ENCODE measurements at places on chromosomes 6 and 20. TPM values are rescaled to one million over a fixed set of nuclear protein-coding genes. Genes with fewer than 3 reads are reported as not detected.

- H3K4me3 ChIP-seq = no peak overlapping the region
- no peak overlapping the region for H3K27ac ChIP-seq
- H3K36me3 ChIP-seq = no peaks in the 10 kb centered on the region
- no peaks in the 10 kb centered on the region for H3K27me3 ChIP-seq
- DNase-seq = no peak
- H3K4me1 ChIP-seq = no peaks in the 10 kb centered on the region
Measured at GRCh38 chr6:16038938-16039337, 89.9 kb upstream of the MYLIP start.

DNA sequence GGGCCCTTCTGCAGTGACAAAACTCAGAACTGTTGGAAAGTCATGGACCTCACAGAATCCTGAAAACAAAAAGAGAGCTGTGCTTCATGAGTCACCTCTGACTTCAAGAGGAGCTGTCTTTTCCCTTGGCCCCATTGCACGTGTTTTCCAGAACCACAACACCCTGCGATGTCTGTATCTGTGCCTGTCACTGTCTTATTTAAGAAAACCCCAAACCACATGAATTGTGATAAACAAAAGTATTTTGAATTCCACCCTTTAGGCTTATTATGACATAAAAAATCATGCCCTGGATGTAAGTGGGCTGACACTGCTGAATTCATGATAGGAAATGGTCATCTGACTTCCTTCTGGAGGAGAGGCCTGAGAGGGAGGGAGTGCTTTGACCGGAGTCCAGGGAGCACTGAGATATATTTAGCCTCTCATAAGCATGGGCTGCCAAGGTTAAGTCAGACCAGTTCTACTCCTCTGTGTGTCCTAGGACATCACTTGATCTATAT, 96.4 kb upstream of the DUSP22 start:
- no peaks in the 10 kb centered on the region for H3K36me3 ChIP-seq
- H3K4me1 ChIP-seq = no peaks in the 10 kb centered on the region
- no peak overlapping the region for H3K27ac ChIP-seq
- H3K4me3 ChIP-seq = no peak overlapping the region

DNA sequence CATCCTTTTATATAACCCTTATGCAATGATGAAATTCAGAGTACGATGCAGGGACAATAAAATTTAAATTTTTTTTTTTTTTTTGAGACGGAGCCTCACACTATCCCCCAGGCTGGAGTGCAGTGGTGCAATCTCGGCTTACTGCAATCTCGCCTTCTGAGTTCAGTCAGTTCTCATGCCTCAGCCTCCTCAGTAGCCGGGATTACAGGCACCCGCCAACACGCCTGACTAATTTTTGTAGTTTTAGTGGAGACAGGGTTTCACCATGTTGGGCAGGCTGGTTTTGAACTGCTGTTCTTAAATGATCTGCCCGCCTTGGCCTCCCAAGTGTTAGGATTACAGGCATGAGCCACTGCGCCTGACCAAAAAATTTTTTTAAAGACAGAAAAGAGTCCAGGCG, 15.2 kb downstream of the MTO1 start:
- no peaks in the 10 kb centered on the region for H3K27me3 ChIP-seq
- peaks cover 13% of the 10 kb centered on the region for H3K36me3 ChIP-seq
- no peaks in the 10 kb centered on the region for H3K4me1 ChIP-seq
- no peak overlapping the region for H3K27ac ChIP-seq

DNA sequence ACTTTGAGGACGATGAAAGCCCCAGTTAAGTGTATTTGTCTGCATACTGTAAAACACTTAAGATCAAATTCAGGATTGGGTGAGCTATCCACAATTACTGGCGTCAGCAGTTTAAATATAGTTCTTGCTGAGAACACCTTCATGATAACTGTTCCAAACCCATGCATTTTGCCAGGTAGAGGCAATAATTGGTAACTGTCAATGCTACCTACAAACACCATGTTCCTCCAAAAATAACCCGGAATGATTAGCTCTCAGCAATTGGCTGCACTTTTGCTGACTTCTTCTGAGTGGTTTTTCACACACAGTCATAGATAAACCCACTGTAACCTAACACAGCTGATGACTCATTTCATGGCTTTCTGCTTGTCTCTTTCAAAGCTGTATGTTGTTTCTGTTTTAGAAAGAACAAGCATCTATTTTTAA, 1358.6 kb upstream of the GJE1 start:
- H3K27me3 ChIP-seq = no peaks in the 10 kb centered on the region
- H3K36me3 ChIP-seq = no peaks in the 10 kb centered on the region
- H3K27ac ChIP-seq = peak overlapping the region; percentile 20
- peaks cover 18% of the 10 kb centered on the region for H3K4me1 ChIP-seq
- peak; percentile 82 for DNase-seq

DNA sequence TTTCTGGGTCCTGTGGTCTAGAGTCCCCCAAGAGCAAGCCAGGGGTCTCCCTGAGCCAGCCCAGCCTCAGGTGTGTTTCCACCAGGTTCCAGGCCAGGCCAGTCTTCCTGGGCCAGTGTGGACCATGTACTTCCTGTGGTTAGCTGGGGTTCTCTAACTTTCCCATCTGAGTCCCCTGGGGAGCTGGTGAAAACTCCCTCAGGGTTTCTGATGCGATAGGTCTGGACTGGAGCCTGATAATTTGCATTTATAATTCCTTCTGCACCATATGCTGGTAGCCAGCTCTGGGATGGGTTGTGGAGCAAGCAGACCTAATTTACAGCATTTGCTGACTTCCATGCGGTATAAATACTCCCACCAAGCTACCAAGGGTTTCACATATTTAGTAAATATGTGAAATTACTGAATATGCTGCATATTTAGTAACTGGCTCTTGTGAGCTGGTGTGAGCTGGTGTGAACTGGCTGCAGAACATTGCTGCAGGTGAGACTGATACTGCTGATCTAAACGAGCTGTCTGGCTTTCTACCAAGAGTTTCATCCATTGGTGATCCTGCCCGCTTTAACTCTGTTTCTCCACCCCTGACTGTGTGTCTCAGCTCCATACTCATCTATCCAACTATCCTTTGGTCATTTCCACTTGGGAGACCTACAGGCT, 62.6 kb downstream of the RIN2 start:
- no peak overlapping the region for H3K4me3 ChIP-seq
- H3K27me3 ChIP-seq = no peaks in the 10 kb centered on the region
- peaks cover 35% of the 10 kb centered on the region for H3K4me1 ChIP-seq
- H3K36me3 ChIP-seq = no peaks in the 10 kb centered on the region
- no peak for DNase-seq

The SMLR1 gene
- total RNA-seq = not detected

The OR12D3 gene
- total RNA-seq = not detected

The CD83 gene
- 0.55 TPM for total RNA-seq

DNA sequence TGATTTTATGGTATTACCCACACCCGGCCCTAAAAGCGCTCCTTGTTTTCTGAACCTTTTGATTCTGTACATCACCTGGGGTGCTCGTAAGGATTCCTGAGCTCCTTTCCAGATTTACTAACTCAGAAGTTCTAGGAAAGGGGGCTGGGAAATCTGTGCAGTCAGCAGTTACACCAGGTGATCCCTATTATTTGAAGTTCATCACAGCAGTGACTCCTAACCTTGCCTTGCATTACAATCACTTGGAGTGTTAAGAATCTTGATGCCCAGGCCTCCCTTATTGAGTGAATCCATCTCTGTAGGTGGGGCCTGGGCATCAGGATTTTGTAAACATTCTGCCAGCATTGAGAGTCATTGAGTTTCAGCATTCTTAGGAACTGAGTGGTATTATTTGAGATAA, 44.7 kb downstream of the BMP6 start:
- DNase-seq = no peak
- peaks cover 67% of the 10 kb centered on the region for H3K4me1 ChIP-seq
- no peaks in the 10 kb centered on the region for H3K27me3 ChIP-seq
- H3K4me3 ChIP-seq = no peak overlapping the region
- peak overlapping the region; percentile 40 for H3K27ac ChIP-seq

DNA sequence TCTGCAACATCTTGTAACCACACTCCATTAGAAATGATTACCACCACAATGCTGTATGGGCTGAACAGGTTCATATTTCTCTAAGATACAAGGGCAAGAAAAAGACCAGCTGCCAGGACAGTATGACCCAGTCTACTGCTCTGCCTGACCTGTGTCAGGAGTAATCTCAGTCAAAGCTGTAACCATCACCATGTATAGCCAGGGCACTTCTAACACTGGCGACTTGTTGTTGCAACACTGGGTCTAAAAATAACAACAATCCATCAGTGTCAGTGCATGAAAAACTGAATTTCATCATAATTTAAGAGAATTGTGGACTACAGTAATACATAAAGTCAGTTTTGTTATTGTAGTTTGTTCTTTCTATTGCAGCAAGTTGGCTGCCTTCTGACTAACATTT, 738.6 kb upstream of the ADGRB3 start:
- no peak for DNase-seq
- no peaks in the 10 kb centered on the region for H3K4me1 ChIP-seq
- no peak overlapping the region for H3K4me3 ChIP-seq
- H3K27me3 ChIP-seq = no peaks in the 10 kb centered on the region
- H3K36me3 ChIP-seq = no peaks in the 10 kb centered on the region
